ENCODE measurements at places on chromosomes 6 and 20.

DNA sequence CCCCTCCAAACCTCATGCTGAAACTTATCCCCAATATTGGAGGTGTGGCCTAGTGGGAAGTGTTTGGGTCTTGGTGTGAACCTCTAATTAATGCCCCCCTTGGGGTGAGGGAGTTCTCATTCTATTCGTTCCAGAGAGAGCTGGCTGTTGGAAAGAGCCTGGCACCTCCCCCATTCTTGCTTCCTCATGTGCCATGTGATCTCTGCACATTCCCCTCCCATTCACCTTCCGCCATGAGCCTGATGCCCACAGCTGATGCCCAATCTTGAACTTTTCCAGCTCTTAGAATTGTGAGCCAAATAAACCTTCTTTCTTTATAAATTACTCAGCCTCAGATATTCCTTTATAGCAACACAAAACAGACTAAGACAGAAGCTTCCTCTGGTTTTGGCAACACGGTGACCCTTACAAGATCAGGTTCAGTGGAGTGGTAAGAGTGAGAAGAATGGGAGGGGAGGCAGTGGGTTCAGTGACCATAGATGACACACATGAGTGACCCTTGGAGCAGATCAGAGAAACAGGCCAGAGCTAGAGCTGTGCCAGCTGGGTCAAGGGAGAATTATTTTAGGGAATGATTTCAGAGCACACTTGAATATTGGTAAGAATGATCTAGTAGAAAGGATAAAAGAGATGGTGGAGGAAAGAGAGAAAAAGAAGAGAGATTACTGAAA lies 176.4 kb downstream of the LY86 start:
- DNase-seq = no peak

- no peak for DNase-seq
Measured at GRCh38 chr20:23584434-23585199, 16.3 kb upstream of the CST9L start.

DNA sequence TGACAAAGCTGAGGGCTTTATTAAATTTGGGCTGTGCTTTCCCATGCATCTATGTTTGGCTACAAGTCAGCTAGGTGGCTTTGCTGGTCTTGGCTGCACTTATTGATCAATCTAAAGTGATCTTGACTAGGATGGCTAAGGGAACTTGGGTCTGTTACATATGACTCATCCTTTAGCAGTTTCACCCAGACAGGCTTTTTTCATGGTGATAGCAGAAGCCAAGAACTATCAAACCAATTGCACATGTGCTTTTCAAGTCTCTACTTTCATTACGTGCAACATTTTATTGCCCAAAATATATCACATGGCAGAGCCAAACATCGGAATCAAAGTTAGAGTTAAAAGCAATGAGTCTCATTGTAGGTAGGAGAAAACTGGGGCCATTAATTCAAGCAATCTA lies 626.3 kb downstream of the TENT5A start:
- DNase-seq = no peak

DNA sequence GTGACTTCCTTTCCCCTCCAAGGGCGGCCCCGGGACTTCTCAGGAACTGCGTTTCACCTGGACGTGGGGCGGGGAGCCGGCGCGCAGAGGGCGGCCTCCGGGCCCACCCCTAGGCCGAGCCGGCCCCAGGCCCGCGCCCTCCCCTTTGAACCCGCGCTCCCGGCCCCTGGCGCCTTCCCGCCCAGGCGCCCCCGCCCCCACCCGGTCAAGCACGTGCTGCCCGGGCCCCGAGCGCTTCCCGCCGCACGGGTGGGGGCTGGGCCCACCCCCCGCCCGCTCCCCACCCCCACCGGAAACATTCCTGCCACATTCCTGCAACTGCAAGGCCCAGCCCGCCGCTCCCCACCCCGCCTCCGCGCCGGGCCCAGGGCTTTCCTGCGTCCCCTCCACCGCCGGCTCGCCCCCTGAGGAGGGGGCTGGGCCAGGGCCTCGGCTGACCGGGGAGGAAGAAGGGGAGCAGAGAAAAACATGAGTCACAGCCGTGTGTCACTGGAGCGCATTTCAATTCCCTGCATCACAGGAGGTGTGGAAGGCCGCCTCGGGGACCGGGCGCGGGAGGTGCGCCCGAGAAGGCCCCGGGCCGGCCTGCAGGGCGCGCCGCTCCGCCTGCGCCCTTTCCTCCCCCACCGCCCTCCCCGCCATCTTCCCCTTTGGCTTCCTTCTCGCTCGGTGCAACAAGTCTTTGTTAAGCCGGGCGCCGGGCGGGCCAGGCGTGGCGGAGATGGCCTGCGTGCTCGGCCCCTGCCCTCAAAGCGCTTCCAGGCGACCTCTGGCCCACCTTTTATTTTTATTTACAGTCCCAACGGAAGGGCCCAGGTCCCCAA lies 1.2 kb upstream of the HMGA1 start:
- DNase-seq = peak; percentile 52

DNA sequence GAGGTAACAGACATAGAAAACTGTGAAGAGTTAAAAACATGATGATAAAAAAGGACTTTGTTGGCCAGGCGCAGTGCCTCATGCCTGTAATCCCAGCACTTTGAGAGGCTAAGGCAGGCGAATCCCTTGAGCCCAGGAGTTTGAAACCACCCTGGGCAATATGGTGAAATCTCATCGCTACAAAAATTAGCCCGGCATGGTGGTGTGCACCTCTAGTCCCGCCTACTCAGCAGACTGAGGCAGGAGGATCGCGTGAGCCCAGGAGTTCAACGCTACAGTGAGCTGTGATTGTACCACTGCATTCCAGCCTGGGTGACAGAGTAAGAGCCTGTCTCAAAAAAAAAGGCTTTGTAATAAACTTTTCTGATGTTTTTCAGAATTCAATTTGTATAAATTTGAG lies 60.1 kb downstream of the GFOD1 start:
- no peak for DNase-seq

DNA sequence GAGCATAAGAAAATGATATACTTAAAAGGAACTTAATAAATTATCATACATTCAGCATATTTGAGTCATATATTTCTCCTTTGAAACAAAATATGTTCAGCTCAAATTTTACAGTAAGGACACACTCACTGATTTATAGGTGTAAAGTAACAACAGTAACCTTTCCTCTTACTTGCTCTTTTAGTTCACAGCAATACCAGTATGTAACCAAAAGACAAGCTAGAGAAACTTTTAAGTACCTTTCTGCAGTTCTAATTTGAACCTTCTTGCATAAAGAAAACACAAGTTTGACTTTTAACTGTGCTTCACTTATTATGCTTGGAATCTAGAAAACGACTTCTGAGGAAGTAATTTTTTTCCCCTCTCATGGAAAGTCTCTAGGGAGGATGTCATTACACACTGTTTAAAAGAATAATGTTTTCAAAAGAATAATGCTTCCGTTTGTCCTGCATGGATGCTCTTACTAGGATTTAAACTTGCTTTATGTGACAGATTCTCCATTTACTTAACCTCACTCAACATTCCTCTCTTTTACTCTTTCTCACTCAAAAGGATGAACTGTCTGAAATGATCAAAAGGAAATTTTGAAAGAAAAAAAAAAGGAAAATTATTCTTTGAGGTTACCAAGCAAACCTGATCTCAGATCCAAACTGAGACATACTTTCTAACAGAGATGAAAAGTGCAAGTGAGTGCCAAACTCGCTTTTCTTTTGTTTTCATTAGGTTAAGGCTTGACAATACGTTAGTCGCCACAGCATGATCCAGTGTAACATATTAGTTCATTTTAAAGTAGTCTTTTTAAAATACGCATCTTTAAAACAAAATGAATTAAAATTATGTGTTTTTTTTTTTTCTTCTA lies 22.4 kb upstream of the CALHM6 start:
- DNase-seq = no peak

- no peak for DNase-seq
Measured at GRCh38 chr6:145034664-145035063, 700.7 kb downstream of the EPM2A start.

GRCh38 chr6:131917763-131918649 lies 33.2 kb downstream of the CCN2 start:
- DNase-seq = no peak

DNA sequence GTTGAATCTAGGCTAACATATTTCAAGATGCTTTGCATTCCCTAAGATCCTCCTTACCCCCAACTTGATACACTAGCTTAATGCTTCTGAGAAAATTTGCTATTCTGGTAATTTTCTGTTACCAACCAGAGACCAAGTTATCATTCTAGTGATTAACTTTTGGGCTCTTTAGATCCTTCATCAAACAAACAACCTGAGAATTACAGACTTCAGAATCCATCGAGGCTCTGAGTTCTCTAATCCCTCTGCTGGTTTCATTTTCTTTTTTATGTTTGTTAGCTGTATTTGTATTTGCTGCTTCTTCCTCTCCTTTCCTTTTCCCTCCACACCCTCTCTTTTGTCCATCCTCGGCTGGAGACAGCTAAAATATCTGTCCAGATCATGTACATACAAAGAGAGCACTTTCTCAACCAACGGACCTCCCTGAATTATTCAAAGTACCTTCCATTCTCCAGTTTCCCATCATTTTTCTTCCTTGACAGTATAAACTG lies 98.7 kb upstream of the RIPOR2 start:
- DNase-seq = no peak

GRCh38 chr20:58173930-58174707 lies 54.3 kb downstream of the ANKRD60 start:
- no peak for DNase-seq

- no peak for DNase-seq
Measured at GRCh38 chr6:3299221-3299620, 40.5 kb downstream of the PSMG4 start.

GRCh38 chr6:106803188-106803587 lies 171.3 kb downstream of the CD24 start:
- DNase-seq = no peak

DNA sequence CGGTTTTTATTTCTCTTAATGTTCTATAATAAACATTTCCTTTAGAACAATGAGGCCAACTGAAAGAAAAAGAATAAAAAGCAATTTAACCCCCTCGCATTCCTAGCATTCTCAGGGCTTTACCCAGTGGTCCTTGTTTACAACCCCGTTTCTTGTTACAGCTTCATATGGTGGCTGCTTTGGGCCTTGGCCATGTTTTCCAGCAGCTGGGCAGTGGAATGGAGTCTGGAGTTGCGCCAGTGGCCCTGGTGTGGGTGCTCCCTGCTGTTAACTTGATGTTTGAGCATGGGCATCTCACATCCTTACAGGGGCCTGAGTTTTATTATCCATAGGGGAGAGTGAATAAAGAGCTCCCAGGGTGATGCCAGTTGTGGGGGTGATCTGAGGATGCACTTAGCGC lies 18.8 kb downstream of the EFCAB8 start:
- no peak for DNase-seq

- DNase-seq = no peak
Measured at GRCh38 chr6:131216246-131216645, 81.0 kb downstream of the AKAP7 start.

DNA sequence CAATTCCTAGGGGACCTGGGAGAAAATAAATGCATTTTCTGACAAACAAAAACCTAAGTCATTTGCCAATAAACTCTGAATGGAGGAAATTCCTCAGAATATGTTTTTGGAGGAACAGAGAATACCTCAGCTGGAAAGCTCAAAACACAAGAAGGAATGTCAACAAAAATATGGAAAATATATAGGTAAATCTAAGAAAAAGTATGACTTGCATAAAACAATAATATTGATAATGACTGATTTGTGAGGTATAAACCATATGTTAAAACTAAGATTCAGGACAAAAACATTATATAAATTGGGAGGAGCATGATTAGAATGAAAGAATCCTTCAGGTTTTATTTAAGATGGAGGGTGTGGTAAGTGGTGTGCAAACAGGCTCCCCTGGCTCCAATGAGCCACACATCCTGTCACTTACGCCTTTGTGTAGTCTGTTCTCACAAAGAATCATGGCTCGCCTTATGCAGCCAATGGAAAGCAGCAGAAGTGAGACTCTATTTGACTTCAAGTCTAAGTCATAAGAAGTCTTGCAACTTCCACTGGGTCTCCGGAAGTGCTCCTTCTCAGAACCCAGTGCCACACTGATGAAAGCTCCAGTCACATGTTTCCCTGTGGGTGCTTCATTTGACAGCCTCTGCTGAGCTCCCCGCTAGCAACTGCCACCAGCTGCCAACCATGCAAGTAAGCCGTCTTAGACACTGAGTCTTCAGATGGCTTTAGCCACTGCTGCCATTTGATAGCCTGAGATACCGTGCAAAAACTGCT lies 8.1 kb downstream of the CFAP61 start:
- DNase-seq = no peak

GRCh38 chr6:117346142-117346930 lies 79.4 kb downstream of the ROS1 start:
- no peak for DNase-seq

DNA sequence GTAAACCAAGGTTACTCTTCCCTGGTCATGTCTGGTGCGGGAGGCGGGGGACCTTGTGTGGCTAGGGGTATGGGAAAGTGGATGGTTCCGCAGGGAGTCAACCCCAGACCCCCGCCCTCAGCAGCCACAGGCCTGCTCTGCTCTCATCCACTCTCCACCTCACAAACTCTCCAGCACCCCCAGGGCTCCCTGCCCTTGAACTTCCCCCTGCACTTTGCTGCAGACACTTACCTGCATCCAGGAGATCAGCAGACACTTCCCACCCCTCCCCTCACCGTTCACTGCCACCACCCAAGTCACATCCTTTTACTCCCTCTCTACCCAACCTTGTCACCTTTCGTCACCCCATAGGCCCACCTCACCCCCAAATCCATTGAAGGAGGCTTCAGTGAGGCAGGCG lies 3.9 kb upstream of the RAET1L start:
- DNase-seq = no peak

DNA sequence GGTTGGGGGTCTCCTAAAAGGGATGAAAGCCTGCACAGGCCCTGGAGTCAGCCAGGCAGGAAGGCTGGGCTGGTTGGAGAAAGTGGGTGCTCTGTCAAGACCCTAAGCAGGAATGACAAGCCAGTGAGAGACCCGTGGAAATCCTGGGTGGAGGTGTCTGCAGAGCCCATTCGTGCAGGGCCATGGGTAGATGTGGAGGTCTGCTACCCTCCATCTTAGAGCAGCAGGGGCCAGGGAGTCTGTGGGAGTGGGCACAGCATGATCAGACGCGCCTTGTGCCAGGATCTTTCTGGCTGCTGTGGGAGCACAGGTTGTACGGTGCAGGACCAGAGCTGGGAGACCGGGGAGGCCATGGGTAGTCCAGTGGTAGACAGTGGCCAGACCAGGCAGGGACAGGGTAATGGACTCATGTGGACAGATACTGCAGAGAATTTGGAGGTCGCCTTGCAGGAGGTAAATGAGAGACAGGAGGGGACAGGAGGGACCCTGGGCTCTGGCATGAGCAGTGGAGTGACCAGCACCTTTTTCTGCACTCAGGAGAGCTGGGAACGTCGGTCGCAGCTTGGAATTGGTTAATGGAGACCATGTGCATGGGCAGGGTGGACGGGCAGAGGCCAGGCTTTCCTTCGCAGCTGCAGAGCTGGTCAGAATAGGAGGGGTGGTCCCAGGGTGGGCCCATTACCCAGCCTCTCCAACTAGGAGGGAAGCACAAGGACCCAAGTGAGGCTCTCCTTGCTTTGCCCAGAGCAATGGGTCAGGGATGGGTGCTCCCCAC lies 203.5 kb upstream of the PMEPA1 start:
- no peak for DNase-seq

GRCh38 chr6:85470023-85470410 lies 20.1 kb downstream of the NT5E start:
- DNase-seq = no peak
